Mammary epithelial cell (primary cell): ENCODE measurements at places on chromosomes 1 and 21.
A peak's percentile ranks its signal among the peaks of the same experiment; 100 is the strongest.

GRCh38 chr1:152111515-152111968 lies 3.7 kb downstream of the TCHH start:
- DNase-seq: peak; percentile 67

GRCh38 chr1:178102218-178102617 lies 8.3 kb downstream of the RASAL2 start:
- DNase-seq: no peak

GRCh38 chr1:57146100-57146499 lies 180.3 kb upstream of the C8B start:
- DNase-seq: no peak

DNA sequence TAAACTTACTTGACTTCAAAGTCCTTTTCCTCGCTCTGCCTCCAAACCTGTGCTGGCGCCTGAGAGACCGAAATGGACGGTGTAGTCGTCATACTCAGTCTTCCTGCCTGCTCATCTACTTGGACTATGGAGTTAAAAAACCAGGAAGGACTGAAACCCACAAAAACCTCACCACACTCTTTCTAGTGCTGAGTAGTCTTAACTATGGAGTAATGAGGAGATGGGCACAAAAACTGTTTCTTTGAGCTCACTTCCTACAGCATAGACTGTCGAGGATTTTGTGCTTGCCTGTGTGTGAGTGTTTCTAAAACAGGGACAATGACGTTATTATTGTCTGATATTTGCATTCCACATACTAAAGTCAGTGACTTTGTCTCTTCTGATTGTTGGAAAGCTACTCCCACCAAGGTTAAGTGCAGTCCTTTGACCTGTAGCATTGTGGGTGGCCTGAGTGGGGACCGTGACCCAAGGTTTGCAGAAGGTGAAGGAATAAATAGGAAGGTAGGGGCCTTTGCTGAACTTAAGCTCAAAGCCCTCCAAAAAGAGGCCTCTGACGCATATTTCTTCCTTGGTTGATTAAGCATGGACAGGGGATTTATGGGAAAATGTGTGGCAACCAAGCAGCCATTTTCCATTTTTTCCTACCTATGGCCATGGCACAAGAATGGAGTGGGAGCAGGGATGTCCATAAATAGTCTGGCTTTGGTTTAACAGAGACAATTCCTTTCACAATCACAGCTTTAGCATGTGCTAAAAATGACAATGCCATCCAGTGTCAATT lies 109.6 kb downstream of the ZBTB18 start:
- DNase-seq: no peak

GRCh38 chr1:201248721-201249559 lies 34.4 kb upstream of the PKP1 start:
- no peak for DNase-seq

DNA sequence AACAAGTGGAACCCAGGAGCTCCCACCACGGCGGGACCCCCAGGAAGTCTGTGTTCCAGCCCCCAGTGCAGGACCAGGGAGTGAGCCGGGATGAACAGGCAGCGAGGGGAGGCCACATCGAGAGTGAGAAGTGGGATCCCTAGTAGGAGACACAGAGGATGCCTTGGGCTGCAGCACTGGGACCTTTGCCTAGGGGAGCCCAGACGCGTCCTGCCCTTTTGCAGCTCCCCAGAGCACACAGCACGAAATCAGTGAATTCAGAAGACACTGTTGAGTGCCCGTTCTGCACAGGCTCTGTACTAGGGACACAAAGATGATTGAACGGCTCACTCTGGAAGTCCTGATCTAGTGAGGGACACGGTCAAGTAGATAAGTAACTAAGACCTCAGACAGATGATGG lies 23.5 kb downstream of the TRIM67 start:
- DNase-seq: no peak

GRCh38 chr1:15475752-15476314 lies at the start of gene CELA2B:
CELA2B (plus strand) TSS chr1:15476104; CDS start chr1:15476126, 22 bp downstream.
- DNase-seq: no peak

- DNase-seq: no peak
These were observed 95.2 kb downstream of the HLX start for GRCh38 chr1:220974431-220974830.

GRCh38 chr1:66770240-66770639 lies 18.0 kb downstream of the DYNLT5 start:
- no peak for DNase-seq

DNA sequence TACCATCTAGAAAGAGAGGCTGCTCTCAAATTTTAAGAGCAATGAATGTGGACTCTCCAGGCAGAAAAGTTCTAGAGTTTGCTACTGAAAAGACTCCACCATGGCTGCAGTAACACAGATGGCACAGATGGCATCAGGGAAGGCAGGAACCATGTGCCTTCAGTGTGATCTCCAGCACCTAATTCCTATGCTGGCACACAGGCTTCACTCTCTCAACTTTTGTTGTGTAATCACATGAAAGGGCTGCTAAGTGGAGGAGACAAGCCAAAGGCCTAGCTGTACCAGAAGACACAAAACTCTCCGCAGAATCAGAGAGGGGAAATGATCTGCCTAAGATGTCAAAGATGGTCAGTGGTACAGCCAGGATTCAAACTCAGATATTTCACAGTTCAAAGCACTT lies 31.1 kb downstream of the ERI3 start:
- DNase-seq: no peak

- DNase-seq: no peak
These were observed 3.9 kb upstream of the SLC27A3 start for GRCh38 chr1:153771261-153771660.

DNA sequence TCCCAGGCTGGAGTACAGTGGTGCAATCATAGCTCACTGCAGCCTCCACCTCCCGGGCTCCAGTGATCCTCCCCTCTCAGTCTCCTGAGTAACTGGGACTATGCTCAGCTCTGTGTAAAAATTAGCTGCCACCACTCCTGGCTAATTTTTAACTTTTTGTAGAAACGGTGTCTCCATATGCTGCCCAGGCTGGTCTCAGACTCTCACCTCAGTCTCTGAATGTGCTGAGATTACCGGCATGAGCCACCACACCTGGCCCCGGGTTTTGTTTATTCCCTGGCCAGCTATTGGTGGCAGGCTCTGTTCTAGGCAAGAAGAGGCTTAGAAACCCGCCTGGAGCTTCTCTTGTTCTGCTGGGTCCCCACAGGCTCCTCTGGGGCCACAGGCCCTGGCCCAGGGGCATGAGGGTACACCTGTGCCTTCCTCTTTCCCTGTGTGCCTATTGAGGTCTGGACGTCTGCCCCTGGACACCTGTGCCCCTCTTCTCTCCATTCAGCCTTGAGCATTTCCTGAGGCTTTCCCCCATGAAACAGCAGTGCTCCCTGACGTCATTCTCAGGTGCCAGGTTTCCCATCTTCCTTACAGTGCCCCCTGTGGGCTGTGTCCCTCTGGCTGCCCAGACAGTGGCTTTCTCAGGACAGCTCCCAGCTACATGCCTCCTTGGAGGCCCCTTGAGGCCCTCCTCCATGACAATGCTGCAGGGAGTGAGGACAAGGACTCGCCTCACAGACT lies 57.5 kb downstream of the PCP4 start:
- DNase-seq: no peak

DNA sequence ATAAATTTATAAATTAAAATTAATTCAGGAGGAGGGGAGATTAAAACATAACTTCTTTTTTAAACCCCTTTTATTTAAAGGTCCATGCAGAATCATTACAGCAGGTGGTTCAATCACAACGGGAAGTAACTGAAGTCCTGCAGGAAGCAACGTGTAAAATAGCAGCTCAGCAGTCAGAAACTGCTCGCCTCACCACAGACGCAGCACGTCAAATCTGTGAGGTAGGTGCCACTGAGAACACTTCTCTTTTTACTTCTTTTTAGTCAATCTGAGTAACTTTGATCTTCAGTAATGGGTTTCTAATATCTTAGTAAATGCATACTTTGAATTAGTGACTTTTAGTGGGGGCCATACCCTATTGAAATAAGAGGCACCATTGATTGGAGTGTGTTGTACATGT lies 87.0 kb downstream of the CEP350 start:
- no peak for DNase-seq

GRCh38 chr1:78591971-78592370 lies 28.3 kb upstream of the IFI44L start:
- DNase-seq: no peak

GRCh38 chr1:205450448-205450847 lies 5.4 kb downstream of the BLACAT1 start:
- DNase-seq: peak; percentile 59

- no peak for DNase-seq
These were observed 1.7 kb upstream of the FMN2 start for GRCh38 chr1:240090014-240090413.

DNA sequence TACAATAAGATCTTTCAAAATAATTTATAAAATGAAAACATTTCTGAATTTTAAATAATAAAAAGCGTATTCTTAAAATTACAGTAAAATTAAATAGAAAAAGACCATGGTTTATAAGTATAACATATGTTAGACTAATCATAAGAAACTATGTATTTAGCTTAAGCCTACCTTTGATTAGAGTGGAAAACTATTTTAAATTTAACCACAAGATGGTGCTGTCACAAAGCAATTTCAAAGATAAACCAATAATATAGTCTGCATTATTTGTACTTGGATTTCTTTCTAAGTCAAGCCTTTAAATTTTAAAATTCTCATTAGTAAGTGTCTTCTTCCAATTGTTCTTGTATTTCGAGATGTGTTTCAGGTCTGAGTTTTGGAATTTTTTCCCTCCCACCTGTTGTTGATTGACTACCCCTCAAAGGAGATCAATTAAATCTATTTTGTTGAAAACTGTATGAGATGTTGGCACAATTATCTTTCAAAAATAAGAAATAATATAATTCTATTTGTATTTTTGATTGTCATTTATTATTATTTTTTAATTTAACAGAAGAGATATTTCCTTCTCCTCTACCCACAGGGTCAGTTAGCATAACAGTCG lies 459.8 kb downstream of the KCNT2 start:
- DNase-seq: peak; percentile 23

GRCh38 chr1:190429932-190430331 lies 47.7 kb downstream of the BRINP3 start:
- no peak for DNase-seq

DNA sequence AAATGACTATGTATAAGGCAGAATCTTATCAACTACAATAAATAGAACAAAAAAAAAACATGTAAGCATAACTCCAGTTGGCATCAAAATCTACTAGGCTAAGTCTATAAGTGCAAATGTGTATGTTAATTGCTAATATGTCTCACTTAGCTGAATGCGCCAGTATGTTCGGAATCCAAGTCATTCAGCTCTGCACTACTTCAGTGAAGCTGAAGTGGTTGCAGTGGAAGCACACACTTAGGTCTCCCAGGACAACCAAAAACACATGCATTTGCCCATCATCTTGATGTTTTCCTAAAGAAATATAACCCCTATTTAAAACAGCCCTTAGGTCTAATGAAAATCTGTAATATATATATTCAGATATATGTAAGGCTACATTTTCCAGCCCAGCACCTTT lies 41.0 kb upstream of the RGS2 start:
- no peak for DNase-seq

DNA sequence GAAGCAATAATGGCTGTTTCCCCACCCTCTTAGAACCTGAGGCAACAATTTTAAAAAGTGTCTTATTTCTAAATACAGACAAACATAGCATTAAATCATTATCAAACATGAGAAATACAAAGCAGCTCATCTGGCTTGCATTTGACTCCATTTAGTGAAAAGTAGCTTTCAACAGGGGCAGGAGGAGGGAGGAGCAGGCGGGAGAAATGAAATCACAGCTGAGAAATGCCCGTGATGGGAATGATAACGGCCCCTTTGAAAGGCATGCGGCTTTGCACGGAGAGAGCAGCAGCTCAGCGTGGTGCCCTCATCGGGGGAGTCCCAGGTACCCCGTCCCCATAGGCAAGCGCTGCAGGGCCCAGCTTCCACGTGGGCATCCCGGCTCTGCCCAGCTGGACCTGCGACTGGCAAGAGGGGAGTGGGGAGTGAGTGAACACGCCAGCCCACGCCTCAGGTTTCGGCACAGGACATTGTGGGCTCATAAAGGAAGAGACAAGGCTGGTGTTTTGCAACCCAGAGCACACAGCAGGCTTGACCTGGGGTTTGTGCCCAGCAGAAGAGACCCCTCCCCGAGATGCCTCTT lies 134.6 kb downstream of the NPHP4 start:
- DNase-seq: no peak

DNA sequence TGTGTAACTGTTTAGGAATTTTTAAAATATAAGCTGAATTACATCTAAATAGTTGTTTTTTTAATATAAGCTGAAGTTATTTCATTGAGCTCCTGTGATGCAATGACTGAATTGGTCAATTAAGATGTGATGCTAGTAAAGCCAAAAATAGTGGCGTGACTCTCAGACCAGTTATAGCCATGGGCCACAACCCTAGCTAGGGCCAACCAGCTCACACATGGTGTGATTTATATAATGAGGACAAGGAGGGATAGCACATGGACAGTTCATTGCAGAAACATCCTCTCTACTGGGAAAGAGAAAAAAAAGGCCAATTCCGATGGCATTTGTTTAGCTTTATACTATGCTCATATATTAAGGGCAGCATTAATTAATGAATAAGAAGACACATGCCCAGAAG lies 119.3 kb upstream of the PROX1 start:
- no peak for DNase-seq

DNA sequence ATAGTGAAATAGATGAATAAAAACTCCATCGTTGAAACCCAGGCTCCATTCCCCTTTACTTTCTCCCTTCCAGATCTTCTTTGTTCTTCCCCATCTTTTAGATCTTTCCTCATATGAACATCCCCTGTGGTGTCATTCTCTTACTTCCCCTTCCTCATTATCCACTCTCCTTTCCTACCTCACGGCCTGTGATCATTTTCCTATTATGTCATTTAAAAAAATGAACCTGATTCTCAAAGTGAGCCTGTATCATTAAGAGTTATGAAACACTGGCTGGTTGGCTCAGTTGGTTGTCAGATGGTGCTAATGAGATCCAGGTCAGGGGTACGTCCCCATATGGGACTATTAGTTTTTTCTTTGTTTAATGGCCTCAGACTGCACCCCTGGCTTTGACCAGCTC lies 38.3 kb downstream of the TCEANC2 start:
- no peak for DNase-seq

DNA sequence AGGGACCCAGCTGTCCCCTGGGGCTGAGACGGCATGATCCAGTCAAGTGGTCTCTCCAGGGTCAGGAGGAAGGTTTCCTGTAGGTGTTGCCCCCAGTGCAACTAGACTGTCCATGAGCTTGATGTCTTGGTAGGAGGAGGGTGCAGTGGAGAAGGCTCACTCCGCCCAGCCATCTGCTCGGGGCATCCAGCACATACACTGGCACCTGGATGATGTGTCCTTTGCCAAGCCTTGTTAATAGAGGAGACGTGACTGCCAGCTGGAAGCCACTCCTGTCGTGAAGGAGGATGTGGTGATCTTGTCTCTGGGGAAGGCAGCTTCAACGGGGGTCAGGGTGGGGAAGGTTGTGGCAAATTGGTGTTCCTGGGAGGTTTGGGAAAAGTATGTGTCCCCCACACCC lies 6.2 kb downstream of the DISP3 start:
- no peak for DNase-seq

GRCh38 chr1:101295209-101295608 lies 58.4 kb downstream of the S1PR1 start:
- peak; percentile 73 for DNase-seq

DNA sequence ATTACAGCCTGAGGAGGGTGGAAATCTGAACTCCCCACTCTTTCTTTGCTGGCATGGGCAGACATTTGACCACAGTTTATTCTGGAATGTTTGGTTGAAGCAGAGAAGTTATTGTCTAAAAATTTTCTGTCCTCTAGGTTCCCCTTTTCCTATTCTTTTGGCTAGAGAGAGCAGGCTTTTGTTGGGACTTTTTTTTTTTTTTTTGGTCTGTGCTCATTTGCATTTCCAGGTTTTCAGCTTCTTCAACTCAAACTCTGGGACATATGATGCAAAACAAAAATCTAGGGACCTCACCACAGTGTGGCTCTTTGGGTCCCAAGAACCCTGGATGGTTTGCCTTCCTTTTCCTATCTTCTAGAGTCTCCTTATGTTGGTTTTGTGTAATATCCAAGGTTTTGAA lies 10.9 kb upstream of the ABCG1 start:
- DNase-seq: no peak
